ENCODE measurements at places on chromosomes 2 and 18.

DNA sequence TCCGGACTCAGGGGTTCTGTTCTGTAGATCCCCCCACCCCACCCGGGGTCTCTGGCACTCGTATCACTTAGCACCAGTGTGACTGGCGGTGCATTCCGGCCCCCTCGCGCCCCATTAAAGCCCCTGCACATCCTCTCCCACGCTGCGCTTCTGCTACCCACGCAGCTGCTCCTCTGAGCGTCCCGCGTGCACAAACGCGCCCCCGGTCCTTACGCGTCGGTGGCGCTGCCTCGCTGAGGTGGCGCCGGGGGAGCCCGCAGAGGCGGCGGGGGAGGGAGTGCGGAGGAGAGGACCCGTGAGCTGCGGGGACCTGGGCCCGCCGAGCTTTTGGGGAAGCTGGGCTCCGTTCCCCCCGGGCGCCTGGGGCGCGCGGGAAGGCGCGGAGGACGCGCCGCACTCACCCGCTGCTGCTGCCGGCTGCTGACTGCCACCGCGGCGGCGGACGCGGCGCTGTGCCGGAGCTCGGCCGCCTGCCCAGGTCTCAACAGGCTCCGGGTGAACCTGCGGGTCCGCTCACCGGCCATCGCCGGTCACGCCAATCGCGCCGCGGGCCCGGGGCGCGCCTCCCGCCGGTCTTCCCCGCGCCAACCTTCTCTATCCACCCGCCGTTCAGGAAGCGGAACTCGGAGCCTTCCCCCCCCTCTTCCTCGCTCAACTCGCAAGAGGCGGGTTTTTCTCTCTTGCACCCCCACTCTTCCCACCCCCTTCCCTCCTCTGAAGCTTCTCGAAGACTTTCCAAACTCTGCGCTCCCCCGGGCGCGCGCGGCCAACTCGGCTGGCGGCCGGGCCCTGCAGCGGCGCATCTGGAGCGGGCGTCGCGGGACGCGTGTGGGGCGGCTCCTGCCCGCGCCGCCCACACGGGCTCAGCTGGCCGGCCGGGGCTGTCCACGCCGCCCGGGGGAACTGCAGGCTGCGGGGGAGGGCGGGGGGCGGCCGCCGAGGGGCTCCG lies at the start of gene DOCK10:
Gene DOCK10, minus strand, starts transcription at position 618 of the 949 bp plus-strand sequence. Its CDS starts 94 bp downstream, at position 524.
- DNase-seq = no peak

GRCh38 chr2:111919794-111920608 lies 21.6 kb downstream of the MERTK start:
- no peak for DNase-seq

- DNase-seq = no peak
Observed at GRCh38 chr2:236143811-236144210, 24.4 kb downstream of the GBX2 start.

DNA sequence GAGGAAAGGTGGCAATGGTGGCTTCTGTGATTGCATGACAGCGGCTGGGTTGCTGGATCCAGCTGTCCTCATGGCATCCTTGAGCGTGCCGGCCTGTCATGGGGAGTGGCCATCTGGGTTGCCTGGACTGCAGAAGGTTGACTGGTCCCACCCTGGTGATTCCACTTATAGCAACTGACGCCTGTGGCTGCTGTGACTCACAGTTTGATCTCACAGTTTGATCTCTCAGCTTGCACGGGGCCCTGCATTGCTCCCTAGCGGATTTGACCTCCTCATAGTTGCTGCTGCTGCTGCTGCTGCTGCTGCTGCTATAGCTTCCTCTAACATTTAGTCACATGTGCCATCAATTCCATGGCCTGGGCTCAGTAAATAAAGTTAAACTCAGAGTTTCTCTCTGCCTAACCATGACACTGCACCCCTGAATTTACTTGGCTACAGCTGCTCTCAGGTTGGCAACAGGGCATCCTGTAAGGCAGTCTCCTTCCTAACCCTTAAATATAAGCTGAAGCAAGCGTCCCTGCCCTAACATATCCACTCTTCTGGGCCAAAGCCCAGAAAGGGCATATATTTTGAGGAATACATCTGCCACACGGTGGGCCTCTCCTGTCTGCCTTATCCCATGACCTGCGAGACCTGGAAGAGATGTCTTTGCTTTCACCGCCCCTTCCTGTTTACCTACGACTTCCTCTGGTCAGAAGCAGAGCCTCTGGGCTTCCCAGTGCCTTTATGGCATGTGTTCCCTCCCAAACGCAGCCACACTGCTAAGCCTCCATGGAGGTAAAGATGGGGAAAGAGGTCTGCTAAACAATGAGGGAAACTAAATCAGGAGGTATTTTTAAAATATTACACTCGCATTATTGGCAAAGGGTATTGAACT lies 37.8 kb upstream of the CCDC150 start:
- DNase-seq = no peak

GRCh38 chr18:50218432-50219197 lies 23.7 kb upstream of the MYO5B start:
- DNase-seq = peak; percentile 4
